ENCODE measurements at places on chromosomes 7 and 10. TPM values are rescaled to one million over a fixed set of nuclear protein-coding genes. Genes with fewer than 3 reads are reported as not detected.

Gene C7orf57
- 0.62 TPM for total RNA-seq

Gene SND1
- 111 TPM for total RNA-seq

Gene ACTL6B
- total RNA-seq: not detected

Gene AOC1
- not detected for total RNA-seq

Gene CH25H
- 3.2 TPM for total RNA-seq

Gene CUX1
- total RNA-seq: 51.9 TPM

Gene RBM20
- 0.02 TPM for total RNA-seq

Gene NME8
- total RNA-seq: not detected

Gene TWIST1
- total RNA-seq: 24.0 TPM

Gene HERPUD2
- total RNA-seq: 20.8 TPM

Gene KBTBD2
- total RNA-seq: 46.6 TPM

Gene POLD2
- total RNA-seq: 127 TPM

Measured in M059J (cell line).